Stimulated activated CD8-positive, alpha-beta memory T cell treated with anti-CD3 and anti-CD28 coated beads, Interleukin-12 subunit alpha, Interleukin-12 subunit beta, amount 100 ng/mL, for 1 hour (primary cell): ENCODE measurements at places on chromosomes 1 and 21.

- DNase-seq, result no peak
Measured at GRCh38 chr1:25794325-25794724, 5.7 kb upstream of the SELENON start.

DNA sequence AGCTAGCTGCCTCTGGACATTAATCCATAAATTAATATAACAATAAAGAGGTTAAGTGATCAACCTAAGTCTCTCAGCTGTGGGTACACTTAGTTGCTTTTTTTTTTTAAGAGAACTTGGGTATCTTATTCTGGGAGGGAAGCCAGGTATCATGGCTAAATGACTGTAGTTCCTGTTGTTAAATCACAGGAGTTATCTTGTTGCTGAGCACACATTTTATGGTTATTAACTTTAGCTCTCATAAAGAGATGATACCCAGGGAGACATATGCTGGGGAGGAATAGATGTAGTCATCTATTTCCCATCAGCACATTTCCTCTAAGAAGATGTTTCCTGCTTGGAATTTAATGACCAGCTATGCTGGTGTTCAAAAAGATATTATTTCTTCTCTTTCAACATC, 227.8 kb downstream of the PTGER3 start:
- no peak for DNase-seq

DNA sequence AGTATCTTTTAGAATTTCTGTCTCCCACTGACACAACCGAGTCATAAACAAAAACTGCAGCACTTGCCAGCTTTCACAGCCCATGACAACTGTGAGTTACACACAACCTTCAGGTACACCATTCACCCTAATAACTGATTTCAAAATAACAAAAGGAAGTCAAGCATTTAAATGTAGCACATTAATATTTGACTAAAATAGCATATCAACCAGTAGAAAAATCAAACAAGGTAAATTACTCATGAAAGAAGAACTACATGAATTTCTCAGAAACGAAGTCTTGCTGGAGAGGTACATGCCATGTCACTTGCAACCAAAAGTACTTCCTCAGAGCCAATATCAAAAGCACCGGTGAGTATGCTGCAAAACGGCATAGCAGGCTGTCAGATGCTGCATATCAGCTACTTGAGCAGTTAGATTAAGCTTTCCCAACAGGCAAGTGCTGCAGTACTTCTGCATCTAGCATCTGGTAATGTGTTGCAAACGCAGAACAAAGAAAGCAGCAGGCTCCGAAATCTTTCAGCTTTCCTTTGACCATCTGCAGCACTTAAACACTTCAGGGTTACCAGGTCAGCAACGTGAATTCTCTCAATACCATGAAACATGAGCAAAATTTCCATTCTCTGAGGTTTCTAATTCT, 223.2 kb downstream of the SMYD3 start:
- DNase-seq, result no peak

DNA sequence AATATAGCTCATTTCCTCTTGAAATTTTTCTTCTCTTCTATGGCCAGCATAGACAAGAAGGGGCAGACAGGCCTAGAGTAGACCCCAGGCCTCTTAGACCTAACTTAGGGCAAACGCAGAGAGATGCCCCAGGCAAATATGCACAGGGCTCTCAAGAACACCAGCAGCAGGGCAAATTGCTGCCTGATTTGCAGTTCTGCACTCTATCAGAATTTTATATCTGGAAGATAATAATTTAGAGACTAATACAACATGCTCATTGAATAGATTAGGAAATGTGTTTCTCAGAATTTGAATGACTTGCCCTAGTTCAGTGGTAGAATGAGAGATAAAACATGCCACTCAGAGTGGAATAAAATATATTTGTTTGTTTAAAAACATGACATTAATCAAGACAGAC, 200.4 kb upstream of the ADGRL2 start:
- DNase-seq, result no peak

DNA sequence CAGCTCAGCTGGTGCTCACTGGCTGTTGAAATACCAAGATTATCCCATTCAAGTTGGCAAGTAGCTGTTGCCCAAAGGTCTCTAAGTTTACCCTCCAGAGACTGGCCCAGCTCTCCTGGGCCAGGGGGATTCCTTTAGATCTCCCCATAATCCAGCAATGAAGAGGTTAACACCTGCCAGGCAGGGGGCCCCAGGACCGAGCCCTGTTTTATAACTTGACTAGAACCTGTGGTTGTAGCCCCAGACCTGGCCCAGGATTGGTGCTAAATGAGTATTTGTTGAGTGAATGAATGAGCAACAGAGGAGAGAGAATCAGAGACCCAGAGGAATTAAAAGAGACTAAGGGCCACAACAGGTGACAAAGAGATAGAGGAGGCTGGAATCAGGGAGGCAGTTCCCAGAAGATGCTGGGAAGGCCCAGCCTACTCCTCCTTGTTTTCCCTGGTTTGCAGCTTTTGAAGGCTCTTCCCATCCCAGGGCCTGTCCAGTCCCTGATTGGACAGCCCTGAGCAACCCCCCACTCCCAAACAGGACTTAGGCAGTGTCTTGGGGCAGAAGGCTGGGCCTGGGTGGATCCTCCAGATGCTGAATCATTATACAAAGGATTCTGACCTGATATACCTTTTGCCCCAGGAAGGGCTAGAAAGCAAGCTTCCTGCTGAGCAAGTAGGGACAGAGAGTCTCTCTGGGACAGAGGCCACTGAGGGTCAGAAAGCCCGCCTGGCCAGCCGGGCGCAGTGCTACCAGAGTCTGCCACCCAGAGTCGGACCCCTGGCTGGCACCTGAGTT, 2.4 kb upstream of the RHBG start:
- DNase-seq, result no peak

GRCh38 chr1:101059945-101060542, 34.5 kb upstream of the DPH5 start:
- DNase-seq, result no peak

DNA sequence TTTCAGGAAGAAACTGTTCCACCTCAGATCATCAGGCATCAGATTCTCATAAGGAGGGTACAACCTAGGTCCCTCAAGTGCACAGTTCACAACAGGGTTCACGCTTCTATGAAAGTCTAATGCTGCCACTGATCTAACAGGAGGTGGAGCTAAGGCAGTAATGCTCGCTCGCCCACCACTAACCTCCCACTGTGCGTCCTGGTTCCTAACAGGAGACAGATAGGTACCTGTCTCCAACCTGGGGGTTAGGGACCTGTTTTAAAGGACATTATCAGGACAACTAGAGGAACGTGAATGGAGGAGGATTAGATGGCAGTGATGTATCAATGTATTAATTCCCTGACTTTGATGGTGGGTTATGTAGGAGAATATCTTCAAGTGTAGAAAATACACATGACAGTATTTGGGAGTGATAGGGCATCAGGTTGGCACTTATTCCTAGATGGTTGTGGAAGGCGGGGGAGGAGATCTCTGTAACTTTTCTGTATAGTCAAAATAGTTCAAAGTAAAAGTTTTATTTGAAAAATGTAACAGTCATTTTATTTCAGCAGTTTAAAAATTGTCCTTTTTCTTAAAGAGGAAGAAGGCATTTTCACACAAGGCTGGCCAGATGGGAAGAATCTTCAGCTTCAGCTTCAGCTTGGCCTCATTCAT, 43.9 kb downstream of the DEGS1 start:
- no peak for DNase-seq

DNA sequence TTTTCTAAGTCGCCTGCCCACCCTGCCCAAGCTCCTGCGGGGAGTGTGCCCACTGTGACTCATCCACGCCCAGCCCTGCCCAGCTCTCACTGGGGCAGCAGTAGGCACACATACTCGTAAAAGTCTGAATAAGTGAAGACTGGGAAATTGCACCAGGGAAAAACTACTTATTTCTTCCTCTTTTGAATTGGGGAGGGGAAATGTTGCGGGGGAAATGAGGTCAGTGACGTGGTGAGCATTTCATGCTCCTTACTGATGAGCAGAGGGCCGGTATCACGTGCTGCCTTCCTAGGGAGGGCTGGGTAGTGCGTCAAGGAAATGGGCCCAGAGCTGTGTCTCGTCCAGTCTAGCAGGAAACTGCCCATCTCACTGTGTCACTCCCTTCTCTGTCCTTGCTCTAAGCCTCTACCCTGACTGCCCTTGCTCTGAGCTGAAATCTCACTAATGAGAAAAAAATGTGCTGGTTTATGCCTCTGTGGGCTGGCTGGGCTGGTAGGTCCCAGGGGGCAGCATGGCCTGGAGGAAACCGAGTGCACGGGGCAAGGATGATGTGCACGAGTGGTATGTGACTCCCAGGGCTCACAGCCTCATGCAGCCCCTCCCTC, 13.5 kb upstream of the TNFRSF1B start:
- DNase-seq, result no peak

GRCh38 chr1:53964109-53964508, 18.0 kb downstream of the LRRC42 start:
- DNase-seq, result no peak

DNA sequence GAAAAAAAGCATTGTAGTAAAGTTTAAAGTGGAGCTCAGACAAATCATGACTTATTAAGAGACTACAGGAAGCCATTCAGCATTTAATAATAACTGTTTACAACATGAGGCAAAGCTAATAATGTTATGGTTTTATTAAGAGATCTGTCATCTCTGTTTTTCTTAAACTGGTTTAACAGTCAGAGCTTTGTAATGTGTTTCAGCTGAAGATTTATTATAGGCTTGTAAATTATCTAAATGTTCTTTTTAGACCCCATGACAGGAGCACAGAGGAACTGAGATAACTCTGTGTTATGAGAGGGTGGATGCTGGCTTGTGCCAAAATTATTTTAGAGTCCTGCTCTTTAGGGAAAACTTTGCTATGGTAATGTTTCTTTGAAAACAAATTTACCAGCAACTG, 38.0 kb upstream of the RWDD3 start:
- DNase-seq, result no peak

DNA sequence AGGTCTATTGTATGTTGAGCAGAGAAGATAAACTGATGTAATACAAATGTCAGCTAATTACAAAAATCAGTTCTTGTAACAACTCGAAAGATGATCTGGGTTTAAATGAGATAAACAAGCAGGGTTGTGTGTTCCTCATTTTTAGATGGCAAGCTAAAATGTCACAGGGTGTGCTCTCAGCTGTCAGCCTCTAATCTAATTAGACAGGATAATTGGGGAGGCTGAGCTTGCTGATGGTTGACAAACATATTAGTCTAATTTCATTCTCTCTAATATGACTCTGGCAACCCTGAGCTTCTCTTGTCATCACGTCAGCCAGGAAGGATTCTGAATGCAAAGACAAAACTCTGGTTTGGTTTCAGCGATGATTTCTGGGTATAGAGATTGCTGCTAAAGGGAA, 335.3 kb upstream of the KAZN start:
- DNase-seq, result no peak

DNA sequence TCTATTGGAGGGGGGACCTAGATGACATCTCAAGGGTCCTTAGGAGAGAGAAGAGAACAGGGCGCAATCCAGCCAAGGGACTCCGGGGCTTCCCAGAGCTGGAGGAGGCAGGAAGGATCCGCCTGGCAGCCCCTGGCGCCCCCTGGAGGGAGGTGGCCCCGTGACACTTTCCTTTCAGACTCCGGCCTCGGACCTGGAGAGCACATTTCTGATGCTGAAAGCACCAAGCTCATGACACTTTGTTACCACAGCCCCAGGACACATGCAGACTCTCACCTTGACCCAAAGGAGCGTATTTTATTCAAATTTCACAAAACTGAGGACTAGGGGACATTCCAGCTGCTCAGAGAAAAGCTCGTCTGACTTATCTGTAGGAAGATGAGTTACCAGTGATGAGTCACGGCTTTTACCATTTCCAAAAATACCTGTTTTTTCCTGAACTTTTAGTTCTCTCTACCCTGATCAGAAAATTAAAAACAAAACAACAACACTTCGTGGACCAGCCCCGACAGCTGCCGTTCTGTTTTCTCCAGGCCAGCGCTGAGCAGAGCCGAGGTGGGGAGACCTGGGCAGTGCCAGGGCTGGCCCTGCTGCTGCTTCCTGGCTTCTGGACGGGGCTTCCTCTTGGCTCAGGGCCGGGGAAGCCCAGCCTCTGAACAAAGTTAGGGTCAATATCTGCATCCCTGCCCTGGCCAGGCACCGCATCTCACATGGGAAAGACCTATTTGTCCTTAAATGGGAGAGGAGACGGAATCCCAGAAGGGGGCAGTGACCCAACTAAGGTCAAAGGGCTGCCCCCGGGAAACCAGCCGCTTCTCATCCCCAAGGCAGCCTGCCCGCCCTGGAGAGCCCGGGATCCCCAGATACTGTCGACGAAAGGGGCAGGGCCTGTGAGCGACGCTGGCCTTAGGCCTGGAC, 21.6 kb upstream of the POFUT2 start:
- no peak for DNase-seq

DNA sequence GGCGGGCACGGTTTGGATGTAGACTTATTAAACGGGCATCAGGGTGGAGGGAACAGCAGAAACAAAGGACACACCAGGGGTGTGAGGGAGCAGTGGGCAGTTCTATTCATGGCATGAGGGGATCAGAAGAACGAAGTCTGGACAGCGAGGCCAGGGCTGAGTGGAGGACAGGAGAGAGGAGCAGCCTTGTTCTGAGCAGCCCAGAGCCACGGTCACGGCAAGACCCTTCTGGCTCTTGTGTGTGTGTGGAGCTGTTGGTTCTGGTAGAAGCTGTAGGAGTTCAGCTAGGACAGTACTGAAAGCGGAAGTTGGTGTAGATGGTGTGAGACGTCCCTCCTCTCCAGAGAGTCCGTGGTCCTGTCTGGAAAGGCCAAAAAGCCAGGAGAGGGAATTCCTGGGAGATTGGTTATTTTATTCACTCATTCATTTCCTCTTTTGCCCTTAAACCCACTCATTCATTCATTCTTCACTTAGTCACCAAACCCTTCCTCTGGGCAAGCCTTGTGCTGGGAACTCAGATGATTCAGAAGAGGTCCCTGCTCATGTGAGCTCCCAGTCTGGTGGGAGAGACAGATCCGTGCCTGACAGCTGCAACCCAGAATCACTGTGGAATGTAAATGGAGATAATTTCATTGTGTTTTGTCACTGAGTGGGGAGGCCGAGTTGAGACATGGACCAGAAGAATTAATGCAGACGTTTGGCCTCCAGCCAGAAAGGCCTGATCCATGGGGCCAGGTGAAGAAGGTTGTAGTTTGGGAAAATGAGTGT, 4.1 kb upstream of the ACOT11 start:
- no peak for DNase-seq

- DNase-seq, result no peak
Measured at GRCh38 chr1:182829285-182829932, 9.7 kb upstream of the DHX9 start.

- DNase-seq, result no peak
Measured at GRCh38 chr1:51576085-51576444, 40.8 kb upstream of the OSBPL9 start.

- DNase-seq, result no peak
Measured at GRCh38 chr1:244291236-244292201, 160.2 kb downstream of the ADSS2 start.

DNA sequence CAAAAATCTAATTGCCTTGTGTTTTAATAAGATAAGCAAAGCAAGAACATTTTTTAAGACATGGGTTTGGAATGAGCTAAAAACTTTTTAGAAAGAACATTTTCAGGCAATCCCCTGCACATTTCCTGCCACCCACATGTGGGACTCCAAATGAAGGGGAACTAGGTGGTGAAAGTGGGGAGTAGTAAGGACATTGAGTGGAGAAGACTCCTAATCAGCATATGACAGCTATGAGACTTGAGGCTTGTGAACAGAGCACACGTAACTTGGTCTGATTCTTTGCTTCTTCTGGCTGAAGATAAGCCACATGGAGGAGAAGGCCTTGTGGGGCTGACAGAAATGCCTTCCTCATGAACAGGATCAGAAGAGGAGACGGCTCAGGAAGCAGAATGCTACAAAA, 50.3 kb downstream of the FCER1A start:
- no peak for DNase-seq

- DNase-seq, result peak; percentile 53
Measured at GRCh38 chr1:160726498-160727315, 12.3 kb upstream of the SLAMF7 start.

- DNase-seq, result no peak
Measured at GRCh38 chr1:157404063-157404501, 148.2 kb downstream of the FCRL5 start.
